ENCODE measurements at places on chromosomes 6 and 20. TPM values are rescaled to one million over a fixed set of nuclear protein-coding genes. Genes with fewer than 3 reads are reported as not detected.
A peak's percentile ranks its signal among the peaks of the same experiment; 100 is the strongest.

Gene CLPSL2
- polyA plus RNA-seq, result 2.5 TPM

Gene ULBP3
- polyA plus RNA-seq, result 0.38 TPM

Gene MUC22
- polyA plus RNA-seq, result 0.02 TPM

Gene LAMA2
- polyA plus RNA-seq, result 1.2 TPM

Gene ZNFX1
- 6.2 TPM for polyA plus RNA-seq

Gene DEFB132
- 0.02 TPM for polyA plus RNA-seq

Gene TMEM244
- not detected for polyA plus RNA-seq

DNA sequence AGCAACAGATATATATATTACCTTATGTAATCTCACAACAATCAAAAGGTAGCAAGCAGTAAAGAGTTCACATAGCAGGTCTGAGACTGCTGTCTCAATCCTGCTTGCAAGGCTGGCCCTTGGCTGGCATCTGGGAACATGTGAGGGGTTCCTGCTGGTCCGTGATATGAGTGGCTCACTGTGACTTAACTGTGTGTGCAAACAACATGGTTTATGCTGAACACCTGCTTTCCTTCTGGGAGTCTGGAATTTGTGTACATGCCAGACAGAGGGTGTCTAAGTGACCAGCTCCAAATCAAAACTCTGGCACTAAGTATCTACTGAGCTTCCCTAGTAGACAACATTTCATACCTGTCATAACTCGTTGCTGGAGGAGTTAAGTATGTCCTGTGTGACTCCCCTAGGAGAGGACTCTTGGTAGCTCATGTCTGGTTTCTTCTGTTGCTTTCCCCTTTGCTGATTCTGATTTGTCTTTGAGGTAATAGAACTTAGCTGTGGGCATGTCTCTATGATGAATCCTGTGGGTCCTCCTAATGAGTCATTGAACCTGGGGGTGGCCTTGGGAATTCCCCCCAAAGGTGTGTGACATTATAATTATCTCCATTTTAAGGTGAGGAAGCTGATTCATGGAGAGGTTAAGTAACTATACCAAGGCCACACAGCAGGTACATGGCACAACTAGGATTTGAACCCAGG lies 131.6 kb upstream of the NEDD9 start:
- no peaks in the 10 kb centered on the region for H3K36me3 ChIP-seq
- no peak overlapping the region for H3K4me3 ChIP-seq
- no peak for DNase-seq

DNA sequence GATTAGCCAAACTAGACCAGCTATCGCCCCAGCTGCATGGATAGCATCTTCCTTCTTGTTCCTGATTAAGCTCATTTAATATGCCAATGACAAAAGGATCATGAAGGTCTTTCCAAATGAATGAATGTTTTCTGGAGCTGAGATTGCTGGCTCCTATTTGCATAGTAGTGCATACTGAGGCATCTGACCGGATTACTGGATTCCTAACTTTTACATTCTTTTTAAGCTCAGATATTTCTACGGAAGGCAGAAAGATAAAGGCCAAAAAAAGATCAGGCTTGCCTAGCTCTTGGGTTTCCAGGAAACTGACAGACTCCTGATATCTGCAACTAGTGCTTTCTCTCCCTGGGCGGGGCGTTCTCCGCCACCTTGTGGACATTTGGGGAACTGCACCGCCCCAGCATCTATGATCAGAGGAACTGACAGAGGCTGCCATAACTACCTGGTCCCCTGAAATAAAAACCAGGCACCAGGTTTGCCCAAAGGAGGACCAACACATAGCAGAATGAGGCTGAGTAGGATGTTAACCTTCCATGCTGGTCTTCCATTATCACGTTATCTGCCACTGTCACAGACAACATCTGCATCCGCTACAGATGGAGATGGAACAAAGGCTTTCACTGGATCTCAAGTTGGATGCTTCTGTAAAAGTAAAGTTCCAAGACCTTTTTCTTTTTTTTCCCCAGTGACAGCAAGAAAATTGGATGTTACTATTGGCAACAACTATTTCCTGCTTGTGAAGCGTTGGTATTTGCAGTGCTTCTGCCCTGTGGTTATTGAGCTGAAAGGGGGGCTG lies 33.2 kb downstream of the NT5E start:
- H3K4me3 ChIP-seq, result no peak overlapping the region
- H3K27ac ChIP-seq, result no peak overlapping the region
- H3K27me3 ChIP-seq, result no peaks in the 10 kb centered on the region
- peak; percentile 56 for DNase-seq

GRCh38 chr20:21047981-21048380 lies 58.2 kb downstream of the LINC00237 start:
- H3K27ac ChIP-seq, result no peak overlapping the region
- H3K27me3 ChIP-seq, result no peaks in the 10 kb centered on the region
- no peaks in the 10 kb centered on the region for H3K4me1 ChIP-seq
- DNase-seq, result no peak
- no peak overlapping the region for H3K4me3 ChIP-seq

DNA sequence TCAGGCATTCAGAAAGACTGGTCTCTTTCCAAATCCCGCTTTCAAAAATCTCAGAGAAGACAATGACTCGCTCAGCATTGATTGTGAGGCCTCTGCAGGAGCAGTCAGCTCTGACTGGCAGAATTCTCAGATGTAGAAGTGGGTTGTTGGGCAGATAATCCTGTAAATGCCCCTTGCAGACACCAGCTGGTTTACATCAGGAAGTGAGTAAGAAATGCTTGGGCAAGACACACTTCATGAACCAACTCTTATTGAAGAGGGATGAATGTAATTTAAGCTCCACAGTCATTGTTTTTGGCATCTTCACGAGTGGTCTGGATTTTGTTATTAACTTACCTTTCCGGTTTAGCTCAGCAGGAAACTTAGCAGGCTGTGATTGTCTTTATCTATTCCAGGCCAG lies 166.6 kb downstream of the PLCB4 start:
- H3K4me3 ChIP-seq, result no peak overlapping the region
- no peak overlapping the region for H3K27ac ChIP-seq
- no peaks in the 10 kb centered on the region for H3K36me3 ChIP-seq
- H3K4me1 ChIP-seq, result no peaks in the 10 kb centered on the region

DNA sequence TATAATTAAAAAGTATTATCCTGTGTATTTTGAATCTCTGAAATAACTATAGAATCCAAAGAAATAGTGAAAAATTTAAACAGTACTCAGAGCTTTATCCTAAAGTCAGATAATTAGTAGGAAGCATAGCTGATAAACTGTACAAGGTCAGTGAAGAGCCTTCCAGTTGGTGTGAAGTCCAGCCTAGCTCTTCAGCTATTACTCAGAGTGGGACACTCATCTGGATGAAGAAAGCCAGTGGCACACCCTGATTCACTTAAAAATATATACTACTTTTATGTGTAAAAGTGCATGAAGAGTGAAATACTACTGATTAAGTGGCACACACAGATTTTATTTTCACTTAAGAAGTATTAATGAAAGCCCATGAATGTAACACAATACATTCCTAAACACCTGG lies 3.1 kb downstream of the IFNGR1 start:
- no peaks in the 10 kb centered on the region for H3K27me3 ChIP-seq
- DNase-seq, result no peak
- peak overlapping the region; percentile 86 for H3K4me3 ChIP-seq
- peaks cover 43% of the 10 kb centered on the region for H3K4me1 ChIP-seq
- no peaks in the 10 kb centered on the region for H3K36me3 ChIP-seq
- no peak overlapping the region for H3K27ac ChIP-seq

GRCh38 chr6:164502833-164503232 lies 806.6 kb downstream of the C6orf118 start:
- no peaks in the 10 kb centered on the region for H3K27me3 ChIP-seq
- H3K4me1 ChIP-seq, result no peaks in the 10 kb centered on the region
- no peak overlapping the region for H3K27ac ChIP-seq

DNA sequence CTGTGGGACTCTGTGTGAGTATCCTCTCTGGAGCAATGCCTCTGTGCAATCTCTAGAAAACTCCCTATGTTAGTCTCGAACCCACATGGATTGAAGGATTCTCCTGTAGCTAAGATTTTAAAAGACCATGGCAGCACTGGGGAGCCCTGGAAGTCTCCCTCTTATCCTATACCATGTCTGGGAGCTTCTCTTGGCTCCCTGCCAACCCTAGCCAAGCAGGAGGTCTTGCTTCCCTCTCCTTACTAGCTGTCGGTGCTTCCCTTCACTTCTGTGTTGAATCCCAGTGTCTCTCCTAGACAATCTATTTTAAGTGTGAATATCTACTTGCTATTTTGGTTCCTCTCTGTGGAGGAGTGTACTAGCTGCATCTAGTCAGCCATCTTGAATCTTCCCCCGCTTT lies 118.8 kb upstream of the NRN1 start:
- no peaks in the 10 kb centered on the region for H3K36me3 ChIP-seq
- H3K4me3 ChIP-seq, result no peak overlapping the region
- DNase-seq, result no peak
